Cardiac muscle cell (in vitro differentiated cells and primary cell): ENCODE measurements at places on chromosomes 1 and 21. TPM values are rescaled to one million over a fixed set of nuclear protein-coding genes. Genes with fewer than 3 reads are reported as not detected.

Gene EBNA1BP2
- 60.0 and 65.0 TPM in 2 replicates for polyA plus RNA-seq

GRCh38 chr1:226349801-226350518, 41.0 kb upstream of the LIN9 start:
- H3K27me3 ChIP-seq: no peaks in the 10 kb centered on the region
- peaks cover 56% of the 10 kb centered on the region for H3K4me1 ChIP-seq
- H3K4me3 ChIP-seq: no peak overlapping the region

Gene HES3
- not detected in 2 replicates for polyA plus RNA-seq

Gene SPRR2B
- polyA plus RNA-seq: not detected in 2 replicates

DNA sequence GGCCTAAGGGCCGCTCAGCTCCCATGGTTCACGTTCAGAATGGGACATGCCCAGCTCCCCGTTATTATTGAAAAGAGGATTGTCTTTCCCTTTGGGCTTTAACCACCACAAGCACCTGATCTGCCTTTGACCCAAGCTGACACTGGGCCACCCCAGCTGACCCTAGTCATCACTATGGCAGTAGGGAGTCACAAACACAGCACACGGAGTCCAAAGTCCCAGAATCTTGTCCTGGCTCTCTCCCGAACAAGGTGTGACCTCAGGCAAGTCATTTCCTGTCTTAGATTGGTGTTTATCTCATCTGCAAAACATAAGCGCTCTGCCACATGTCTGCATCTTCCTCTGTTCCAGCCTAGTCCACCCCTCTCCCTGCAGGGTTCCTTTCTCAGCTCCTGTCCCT, 31.5 kb downstream of the IGFN1 start:
- no peak overlapping the region for H3K27ac ChIP-seq
- no peak for DNase-seq
- H3K4me3 ChIP-seq: no peak overlapping the region
- H3K27me3 ChIP-seq: no peaks in the 10 kb centered on the region

Gene RIPPLY3
- 0.22 TPM in 1 of 2 replicates, not detected in the other for polyA plus RNA-seq

DNA sequence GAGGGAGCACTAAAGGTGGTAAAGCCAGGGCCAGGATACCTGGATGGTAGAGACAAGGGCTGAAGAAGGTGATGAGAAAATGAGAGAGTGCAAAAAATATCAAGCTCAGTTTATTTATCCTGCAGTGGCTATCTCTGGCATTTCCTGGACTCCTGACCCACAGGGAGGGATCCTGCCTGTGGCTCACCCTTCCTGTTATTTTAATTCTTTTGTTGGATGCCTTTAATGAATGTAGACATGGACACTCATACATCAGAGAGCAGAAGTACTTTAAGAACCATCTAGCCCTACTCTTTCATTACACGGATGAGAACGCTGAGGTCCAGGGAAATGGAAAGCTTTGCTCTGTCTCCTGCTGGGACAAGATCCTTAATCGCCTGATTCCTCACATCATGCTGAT, 20.6 kb downstream of the JUN start:
- H3K4me3 ChIP-seq: no peak overlapping the region
- no peak for DNase-seq
- no peak overlapping the region for H3K27ac ChIP-seq
- no peaks in the 10 kb centered on the region for H3K36me3 ChIP-seq
- no peaks in the 10 kb centered on the region for H3K4me1 ChIP-seq

Gene KRTAP7-1
- not detected in 2 replicates for polyA plus RNA-seq

- no peak overlapping the region for H3K4me3 ChIP-seq
- no peaks in the 10 kb centered on the region for H3K36me3 ChIP-seq
- H3K27ac ChIP-seq: no peak overlapping the region
- no peak for DNase-seq
- H3K4me1 ChIP-seq: no peaks in the 10 kb centered on the region
Observed at GRCh38 chr1:162541619-162542141, 19.8 kb upstream of the UAP1 start.

DNA sequence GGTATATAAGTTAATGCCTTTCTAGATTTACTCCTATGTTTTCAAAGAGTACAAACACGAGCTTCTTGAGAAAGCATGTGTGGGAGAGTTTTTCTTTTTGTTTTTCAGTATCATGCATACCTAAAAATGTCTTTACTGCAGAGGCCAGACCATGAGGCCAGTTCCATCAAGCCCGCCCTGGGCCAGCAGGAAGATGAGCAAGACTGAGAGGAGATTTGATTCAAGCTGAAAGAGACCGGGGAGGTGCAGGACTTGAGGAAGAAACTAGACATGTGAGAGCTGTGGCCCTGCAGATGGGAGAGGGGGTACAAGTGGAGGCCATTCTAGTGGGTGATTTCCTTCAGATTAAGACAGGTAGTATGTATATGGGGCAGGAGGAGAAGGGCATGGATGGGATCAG, 33.4 kb upstream of the NTPCR start:
- no peaks in the 10 kb centered on the region for H3K36me3 ChIP-seq
- no peak for DNase-seq
- no peaks in the 10 kb centered on the region for H3K4me1 ChIP-seq
- H3K27me3 ChIP-seq: no peaks in the 10 kb centered on the region
- H3K27ac ChIP-seq: no peak overlapping the region

Gene PLXNA2
- 23.2 and 35.6 TPM in 2 replicates for polyA plus RNA-seq

Gene CD1D
- polyA plus RNA-seq: 6.3 and 8.2 TPM in 2 replicates

- no peaks in the 10 kb centered on the region for H3K4me1 ChIP-seq
- peak overlapping the region; percentile 6 for H3K4me3 ChIP-seq
- H3K36me3 ChIP-seq: no peaks in the 10 kb centered on the region
Observed at GRCh38 chr1:154869351-154870114, 548 bp downstream of the KCNN3 start.

DNA sequence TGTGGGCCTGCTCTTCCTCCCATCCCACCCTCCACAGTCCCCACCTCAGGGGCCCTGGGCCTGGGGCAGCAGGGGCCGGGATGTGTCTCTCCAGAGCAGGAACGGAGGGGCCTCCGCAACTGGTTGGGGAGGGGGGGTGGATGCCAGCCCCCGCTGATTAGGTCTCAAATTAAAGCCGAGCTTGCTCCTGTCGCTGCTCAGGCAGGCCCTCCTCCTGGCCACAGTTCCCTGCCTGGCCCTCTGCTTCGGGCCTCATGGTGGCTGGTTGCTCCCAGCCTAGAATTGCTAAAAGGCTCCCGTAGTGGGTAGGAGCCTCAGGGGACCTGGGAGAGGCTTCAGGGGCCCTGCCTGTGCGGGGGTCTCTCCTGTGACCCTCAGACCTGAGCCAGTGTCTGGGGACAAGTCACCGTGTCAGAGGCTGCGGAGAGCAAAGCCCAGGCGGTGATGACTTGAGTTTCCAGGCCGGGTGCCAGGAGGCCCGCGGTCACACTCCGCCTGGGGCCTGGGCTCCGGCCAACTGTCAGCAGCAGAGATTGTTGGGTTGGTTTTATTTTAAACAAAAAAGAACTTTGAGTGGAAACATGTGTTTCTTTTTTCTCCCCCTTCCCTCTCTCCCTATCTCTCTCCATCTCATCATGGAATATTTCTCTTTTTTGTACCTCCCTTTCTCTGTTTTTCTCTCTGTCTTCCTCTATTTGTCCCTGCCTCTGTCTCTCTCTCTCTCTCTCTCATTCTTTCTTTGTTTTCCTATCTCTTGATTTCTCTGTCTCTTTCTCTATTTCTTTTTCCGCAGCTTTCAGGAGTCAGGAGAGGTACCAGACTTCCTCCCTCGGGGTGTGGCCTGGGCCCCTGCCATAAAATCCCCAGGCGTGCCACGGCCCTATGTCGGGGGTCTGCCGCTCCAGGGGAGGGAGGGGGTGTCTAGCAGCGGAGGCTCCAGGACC, 20.0 kb upstream of the EPHA2 start:
- peaks cover 10% of the 10 kb centered on the region for H3K4me1 ChIP-seq
- no peak overlapping the region for H3K4me3 ChIP-seq
- no peaks in the 10 kb centered on the region for H3K36me3 ChIP-seq
- H3K27ac ChIP-seq: peak overlapping the region; percentile 86
- DNase-seq: peak; percentile 94
- no peaks in the 10 kb centered on the region for H3K27me3 ChIP-seq

DNA sequence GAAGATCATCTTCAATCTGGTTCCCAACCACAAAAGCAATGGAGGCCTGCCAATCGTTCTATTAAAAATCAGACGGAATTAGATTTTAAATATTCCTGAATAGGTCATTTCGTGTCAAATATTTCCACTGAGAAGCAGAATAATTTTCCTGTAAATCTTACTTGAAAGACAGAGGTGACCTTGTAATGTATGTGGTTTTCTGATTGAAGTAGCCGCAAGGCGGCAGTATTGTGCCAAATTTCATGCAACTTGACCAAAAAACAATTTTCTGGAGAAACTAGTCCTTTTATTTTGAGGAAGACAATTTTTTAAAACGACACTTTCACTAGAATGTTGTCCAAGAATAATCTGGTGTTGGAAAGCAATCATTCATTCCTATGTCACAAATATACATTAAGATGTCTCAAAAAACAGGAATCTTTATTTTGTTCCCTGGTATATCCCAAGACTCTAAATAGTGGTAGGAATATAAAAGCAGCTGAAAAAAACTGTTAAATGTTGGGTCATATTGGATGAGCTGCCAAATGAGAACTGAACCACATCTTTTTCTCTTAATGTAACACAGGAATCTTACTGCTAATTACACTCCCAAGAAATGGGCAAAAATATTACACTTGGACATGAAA, 33.6 kb downstream of the SPAG17 start:
- no peaks in the 10 kb centered on the region for H3K4me1 ChIP-seq
- H3K4me3 ChIP-seq: no peak overlapping the region
- no peaks in the 10 kb centered on the region for H3K36me3 ChIP-seq
- H3K27me3 ChIP-seq: peaks cover 7% of the 10 kb centered on the region
- no peak overlapping the region for H3K27ac ChIP-seq
- DNase-seq: peak; percentile 78

- no peaks in the 10 kb centered on the region for H3K4me1 ChIP-seq
- no peak overlapping the region for H3K27ac ChIP-seq
- no peaks in the 10 kb centered on the region for H3K36me3 ChIP-seq
- H3K27me3 ChIP-seq: no peaks in the 10 kb centered on the region
- no peak overlapping the region for H3K4me3 ChIP-seq
- DNase-seq: no peak
Observed at GRCh38 chr1:92218559-92218958, 844 bp downstream of the C1orf146 start.

Gene DFFA
- 47.5 and 69.4 TPM in 2 replicates for polyA plus RNA-seq

GRCh38 chr1:153832293-153832692, 57.1 kb downstream of the SLC27A3 start:
- no peak overlapping the region for H3K27ac ChIP-seq
- DNase-seq: no peak
- H3K27me3 ChIP-seq: no peaks in the 10 kb centered on the region
- no peak overlapping the region for H3K4me3 ChIP-seq

DNA sequence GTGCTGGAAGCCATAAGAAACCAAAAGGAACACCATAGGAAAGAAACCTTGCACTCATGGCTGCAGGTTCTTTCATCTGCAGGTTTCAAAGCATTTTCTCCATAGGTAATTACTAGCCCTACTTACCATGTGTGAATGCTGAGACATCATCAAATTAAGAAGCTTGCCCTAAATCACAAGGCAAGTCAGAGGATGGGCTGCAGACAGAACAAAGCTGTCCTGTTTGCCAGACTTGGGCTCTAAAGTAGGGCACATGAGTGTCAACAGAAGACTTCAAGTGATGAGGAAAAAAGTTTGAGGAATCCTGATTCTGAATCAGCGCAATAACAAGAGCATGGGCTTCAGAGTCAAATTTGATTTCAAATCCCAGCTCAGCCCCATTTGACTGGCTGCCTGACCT, 5.8 kb upstream of the EPS15 start:
- no peak overlapping the region for H3K4me3 ChIP-seq
- H3K4me1 ChIP-seq: no peaks in the 10 kb centered on the region
- H3K27me3 ChIP-seq: no peaks in the 10 kb centered on the region
- no peak overlapping the region for H3K27ac ChIP-seq

GRCh38 chr1:98963064-98963758, 41.5 kb downstream of the PLPPR5 start:
- no peak overlapping the region for H3K27ac ChIP-seq
- DNase-seq: peak; percentile 29
- no peaks in the 10 kb centered on the region for H3K27me3 ChIP-seq

Gene PTP4A2
- polyA plus RNA-seq: 285 and 366 TPM in 2 replicates

- no peak for DNase-seq
- no peaks in the 10 kb centered on the region for H3K4me1 ChIP-seq
- H3K27ac ChIP-seq: no peak overlapping the region
Observed at GRCh38 chr1:50644447-50645105, 221.3 kb upstream of the DMRTA2 start.
